Stimulated activated CD4-positive, alpha-beta T cell treated with anti-CD3 and anti-CD28 coated beads, Interleukin-15, amount 100 ng/mL, for 1 hour (primary cell): ENCODE measurements at places on chromosomes 2 and 18.

- no peak for DNase-seq
Measured at GRCh38 chr2:48066000-48066399, 159.7 kb upstream of the FBXO11 start.

DNA sequence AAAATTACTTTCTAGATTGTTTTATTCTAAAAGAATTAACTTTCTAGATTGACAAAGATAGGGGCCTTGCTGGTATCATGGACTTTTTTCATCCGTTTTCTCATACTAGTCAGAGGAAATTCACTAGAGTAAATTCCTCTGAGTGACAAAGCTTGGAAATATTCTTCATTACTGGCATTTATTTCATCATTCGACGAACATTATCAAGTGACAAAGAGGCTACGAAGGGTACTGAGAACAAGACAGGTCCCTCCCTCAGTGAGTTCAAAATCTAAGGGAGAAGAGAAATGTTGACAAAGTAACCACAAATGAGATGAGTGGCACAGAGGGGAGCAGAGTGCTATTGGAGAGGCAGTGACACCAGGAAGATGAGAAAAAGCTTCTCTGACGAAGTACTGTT lies 4.3 kb downstream of the EPG5 start:
- no peak for DNase-seq

DNA sequence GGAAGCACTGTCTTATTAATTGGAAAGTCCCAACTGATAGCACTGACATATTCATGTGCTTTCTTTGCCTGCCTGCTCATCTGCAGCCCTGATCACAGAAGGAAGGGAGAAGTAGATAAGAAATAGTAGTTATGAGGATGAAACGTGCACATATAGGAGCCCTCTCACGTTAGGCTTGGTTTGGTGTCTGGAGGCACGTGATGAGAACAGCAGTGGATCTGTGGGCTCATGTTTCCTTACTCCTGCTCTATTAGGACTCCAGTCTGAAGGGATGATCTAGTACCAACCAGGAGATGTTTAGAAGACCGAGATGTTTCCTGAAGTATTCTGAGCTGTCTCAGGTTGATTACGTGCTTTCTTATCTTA lies 84.9 kb downstream of the MAP4K4 start:
- DNase-seq: no peak

GRCh38 chr2:226873826-226874225 lies 38.0 kb downstream of the RHBDD1 start:
- DNase-seq: no peak

DNA sequence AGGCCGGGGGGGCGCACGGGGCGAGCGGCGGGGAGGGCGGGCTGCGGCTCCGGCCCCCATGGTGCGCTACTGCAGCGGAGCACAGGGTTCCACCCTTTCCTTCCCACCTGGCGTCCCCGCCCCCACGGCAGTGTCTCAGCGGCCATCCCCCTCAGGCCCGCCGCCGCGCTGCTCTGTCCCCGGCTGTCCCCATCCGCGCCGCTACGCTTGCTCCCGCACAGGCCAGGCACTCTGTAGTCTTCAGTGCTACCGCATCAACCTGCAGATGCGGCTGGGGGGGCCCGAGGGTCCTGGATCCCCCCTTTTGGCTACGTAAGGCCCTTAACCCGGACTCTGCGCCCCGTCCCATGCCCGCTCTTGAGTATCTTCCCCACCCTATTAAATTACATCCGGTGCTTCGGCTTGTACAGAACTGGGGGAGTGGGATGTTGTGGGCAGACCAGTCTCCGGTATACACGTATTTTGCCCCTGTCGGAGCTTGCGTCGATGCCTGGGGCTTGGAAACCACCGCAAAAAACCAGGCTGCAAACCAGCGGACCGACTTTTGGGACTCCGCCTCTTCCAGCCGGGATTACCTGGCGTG lies 598 bp upstream of the WBP1 start:
- DNase-seq: peak; percentile 76

DNA sequence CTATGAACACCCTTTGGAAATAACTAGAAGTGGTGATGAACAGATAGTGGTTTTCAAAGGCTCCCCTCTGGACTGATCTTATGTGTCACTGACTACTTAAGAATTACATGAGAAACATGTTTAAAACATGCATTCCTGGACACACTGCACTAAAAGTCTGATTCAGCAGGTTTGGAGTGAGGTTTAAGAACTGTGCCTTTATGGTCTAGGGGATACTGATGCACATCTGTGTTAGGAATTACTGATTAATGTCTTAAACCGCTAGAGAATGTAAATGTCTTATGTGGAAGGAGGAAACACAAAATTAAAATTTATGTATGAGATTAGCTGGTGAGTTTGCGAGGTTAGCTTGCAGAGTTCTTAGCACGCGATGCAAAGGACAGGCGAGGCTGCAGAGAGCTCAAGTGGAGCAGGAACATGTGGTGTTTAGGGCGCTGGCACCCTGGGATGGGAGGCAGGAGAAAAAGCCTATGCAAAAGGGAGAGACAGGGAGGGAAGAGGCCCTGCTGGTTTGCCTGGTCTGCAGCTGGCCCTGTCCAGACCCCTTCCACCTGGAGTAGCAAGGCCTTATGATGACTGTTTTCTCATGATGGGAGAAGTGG lies 11.7 kb downstream of the SH3YL1 start:
- no peak for DNase-seq

DNA sequence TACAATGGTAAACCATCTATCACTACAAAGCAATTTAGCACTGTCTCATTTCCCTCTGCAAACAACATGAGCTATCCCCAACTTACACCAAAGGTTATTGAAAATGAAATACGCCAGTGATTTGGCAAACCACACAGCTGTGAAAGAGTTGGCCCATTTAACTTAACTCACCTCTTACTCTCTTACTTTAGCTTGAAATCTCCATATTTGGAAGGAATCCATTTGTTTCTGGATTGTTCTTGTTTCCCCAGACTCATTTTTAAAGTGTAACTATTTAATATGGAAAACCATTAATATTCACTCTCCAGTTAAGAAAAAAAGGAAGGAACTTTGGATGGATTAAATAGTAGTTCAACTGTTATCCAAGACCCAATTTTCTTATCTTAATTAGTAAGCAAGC lies 93.7 kb upstream of the TRIB2 start:
- DNase-seq: no peak

DNA sequence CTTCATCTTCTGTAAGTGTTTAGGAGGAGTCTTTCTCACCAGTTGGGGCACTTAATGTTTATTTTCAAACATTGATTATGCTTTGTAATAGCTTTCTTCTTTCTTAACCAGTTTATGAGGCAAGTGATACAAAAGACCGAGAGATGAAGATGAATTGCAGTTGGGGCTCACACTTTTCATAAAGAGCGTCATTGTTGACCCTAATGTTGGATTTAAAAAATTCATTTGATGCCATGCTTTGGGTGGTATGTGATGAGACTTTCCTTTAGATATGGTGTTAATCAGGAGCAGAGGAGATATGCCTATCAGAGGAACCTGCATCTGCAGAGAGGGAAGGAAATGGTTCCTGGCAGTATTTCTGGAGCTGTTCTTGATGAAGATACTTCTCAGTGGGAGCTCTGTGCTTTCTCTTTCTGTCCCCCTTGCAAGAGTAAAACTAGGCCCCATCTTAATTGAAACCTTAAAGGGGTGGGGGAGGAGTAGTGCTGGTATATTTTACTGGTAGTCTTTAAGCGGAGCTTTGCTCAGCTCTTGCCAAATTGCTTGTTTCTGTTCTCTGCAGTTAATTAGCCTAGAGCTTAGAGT lies 2.3 kb downstream of the EML4 start:
- DNase-seq: no peak

DNA sequence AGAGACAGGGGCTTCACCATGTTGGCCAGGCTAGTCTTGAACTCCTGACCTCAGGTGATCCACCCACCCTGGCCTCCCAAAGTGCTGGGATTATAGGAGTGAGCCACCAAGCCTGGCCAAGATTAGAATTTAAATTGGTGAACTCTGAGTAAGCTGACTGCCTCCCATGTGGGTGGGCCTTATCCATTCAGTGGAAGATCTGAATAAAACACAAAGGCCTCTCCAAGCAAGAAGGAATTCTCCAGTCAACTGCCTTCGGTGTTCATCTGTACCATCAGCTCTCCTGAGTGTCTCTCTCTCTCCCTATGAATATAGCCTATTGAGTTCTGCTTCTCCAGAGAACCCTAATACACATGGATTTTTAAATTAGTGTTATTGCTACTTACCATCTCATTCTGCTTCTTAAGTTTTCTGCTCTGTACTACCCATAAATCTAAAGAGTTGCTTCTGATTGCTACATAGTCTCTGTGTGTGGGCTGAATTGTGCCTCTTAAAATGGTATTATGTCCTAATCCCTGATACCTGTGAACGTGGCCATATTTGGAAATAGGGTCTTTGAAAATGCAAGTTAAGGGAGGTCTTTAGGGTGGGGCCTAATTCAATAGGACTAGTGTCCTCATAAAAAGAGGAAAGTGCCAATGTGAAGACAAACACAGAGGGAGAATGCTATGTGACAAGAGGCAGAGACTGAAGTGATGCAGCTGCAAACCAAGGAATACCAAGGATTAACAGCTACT lies 36.3 kb downstream of the FBXO11 start:
- no peak for DNase-seq

DNA sequence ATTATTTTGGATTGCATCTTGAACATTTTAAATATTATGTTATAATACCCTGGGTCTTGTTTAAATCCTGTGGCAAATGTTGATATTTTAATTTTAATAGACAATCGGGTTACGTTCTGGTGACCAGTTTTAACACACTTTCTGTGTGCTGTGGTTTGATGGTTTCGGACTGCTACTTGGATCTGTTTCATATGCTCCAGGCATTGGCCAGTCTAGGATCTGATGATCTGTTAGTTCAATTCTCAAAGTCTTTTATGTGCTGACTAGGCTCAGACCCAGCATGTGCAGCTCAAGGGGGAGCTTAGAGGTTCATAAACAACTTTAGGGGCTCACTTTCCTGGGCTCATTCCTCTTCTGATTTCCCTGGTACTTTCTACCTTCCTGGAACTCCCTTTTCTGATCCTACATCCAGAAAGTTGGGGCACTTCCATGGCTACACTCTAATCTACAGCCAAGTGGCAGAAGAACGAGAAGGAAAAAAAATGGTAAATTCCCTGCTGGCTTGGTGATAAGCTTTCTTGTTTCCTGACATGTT lies 5.0 kb upstream of the ZBTB14 start:
- no peak for DNase-seq

GRCh38 chr18:75317703-75318102 lies 107.1 kb downstream of the TSHZ1 start:
- no peak for DNase-seq

DNA sequence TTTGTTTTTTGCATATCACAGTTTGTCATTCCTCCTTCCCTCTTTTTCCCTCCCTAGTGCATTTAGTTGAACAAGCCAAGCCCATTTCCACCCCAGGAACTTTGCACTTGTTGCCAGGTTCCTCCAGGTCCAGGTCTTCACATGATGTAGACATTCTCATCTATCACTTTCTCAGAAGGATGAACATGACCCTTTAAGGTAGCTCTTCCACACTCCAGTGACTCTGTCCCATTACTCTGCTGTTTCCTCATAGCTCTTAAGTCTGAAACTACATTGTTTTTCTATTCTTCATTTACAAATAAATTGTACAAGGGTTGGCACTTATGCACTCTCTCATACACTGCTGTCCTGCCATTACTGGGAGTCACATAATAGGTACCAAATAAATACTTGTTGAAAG lies 6.1 kb downstream of the KYNU start:
- no peak for DNase-seq

GRCh38 chr2:224155896-224156295 lies 116.8 kb upstream of the SERPINE2 start:
- no peak for DNase-seq

DNA sequence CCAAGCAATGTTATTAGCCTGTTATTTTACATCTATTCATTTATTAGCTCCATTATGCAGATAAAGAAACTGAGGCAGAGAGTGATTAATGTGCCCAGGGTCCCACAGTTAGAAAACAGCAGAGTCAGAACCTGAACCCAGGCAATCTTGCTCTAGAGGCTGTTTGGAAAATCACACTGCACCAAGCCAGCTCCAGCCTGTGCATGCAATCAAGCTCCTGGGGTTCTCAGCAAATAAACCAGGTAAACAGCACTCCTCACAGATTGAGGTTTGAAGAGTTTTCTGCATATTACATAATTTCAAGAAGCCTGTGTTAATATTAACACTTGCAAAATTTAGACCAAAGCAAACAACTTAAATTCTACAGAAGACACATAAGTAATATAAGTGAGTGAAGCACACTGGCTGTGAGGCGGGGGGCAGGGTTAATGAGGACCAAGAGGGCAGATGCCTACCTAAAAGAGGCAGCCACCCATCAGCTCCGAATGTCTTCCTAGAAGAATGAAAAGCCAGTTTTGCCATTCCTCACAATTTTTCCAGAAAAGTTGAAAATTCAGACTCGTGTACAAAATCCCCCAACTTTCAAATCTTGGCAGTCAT lies 35.4 kb downstream of the CACNB4 start:
- no peak for DNase-seq

DNA sequence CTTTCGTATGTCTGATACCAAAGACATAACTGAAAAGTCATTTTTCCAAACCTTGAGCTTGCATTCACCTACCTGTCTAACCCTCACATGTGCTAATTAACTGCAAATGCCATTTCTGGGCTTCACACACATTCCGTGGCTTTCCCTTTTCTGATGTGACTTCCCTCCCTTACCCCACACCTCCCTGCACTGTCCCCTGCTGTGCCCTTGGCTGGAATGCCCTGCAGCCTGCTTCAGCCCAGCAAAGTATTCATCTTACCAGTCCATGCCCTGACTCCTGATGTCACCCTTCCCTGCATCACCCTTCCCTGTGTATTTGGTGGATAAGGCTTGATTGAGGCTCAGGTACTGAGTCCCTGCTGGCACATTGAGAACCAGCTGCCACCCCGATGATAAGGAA lies 12.2 kb downstream of the RETSAT start:
- no peak for DNase-seq

- no peak for DNase-seq
Measured at GRCh38 chr2:218482651-218483050, 63.7 kb downstream of the VIL1 start.

- DNase-seq: no peak
Measured at GRCh38 chr18:63889626-63890025, 2.1 kb downstream of the SERPINB2 start.

- no peak for DNase-seq
Measured at GRCh38 chr2:16413285-16413684, 252.3 kb downstream of the CYRIA start.

GRCh38 chr18:49028801-49029506 lies 78.2 kb upstream of the SMAD7 start:
- no peak for DNase-seq

GRCh38 chr2:203687165-203687564 lies 19.3 kb upstream of the CD28 start:
- no peak for DNase-seq

DNA sequence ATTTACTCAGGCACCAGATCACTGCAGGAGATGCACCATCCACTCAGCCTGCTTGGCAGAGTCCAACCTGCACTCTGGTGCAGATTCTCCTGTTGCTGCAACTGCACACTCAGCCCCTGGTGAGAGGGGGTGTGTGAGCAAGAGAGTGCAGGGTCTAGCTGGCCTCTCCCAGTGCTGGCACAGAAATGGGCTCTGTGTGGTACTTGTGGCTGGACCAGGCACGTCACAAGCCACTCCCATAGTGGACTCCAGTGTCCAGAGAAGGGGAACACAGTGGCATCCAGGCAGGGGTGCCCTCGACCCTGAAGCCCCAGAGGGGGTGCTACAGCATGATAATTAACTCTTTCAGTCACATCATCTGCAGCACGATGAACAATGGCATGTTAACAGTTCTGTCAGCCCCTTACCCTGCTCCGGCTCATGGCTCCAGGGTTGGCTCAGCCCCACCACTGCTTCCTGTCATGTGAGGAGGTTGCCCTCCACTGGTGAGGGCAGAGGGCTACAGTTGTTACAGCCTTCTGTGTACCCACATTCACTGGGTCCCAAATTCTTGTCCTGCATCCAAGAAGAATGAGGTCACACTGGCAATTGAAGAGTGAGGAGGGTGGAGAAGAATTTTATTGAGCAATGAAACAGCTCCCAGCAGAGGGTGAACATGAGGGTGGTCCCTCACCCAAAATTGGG lies 135.7 kb downstream of the EVA1A start:
- DNase-seq: no peak
